IMR-90 (cell line): ENCODE measurements at places on chromosomes 7 and 10.
A peak's percentile ranks its signal among the peaks of the same experiment; 100 is the strongest.

GRCh38 chr7:117134411-117134810 is 181.1 kb downstream of the ST7 start:
- no peak for DNase-seq

DNA sequence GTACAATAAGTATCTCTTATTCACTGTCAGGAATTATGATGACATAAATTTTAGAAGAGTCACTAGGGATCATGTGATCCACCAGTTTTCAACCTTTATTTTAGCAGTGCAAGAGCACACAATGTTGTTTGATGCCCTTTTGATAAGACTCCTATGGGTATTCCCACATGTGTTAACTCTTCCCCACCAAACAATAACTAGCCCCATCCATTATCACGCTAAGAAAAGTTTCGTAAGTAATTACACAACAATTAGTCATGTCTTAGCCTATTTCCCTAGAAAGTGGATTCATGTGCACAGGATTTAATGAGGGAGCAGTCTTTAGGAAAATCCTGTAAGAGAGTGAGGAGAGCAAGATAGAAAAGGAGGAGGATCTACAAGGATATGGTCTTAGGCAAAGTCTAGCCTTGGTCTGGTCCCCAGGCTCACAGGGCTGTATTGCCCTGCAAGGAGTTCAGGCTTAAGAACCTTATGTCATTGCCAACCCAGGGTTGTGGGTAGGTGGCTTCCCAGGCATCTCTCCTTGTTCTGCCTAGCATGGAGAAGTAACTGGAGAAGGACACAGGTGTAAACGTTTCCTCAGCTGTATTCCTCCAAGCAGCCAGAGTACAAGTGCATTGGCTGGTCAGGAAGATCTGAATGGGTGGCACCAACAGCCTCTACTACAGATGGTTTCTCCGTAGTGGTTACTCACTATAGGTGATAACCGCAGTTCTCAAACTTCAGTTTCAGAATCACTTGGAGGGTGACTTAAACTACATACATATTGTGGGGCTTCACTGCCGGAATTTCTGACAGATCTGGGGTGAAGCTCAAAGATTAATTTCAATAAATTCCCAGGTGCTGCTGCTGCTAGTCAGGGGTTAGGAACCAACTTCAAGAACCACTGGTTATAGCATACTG is 574.5 kb downstream of the SUGCT start:
- no peak for DNase-seq

DNA sequence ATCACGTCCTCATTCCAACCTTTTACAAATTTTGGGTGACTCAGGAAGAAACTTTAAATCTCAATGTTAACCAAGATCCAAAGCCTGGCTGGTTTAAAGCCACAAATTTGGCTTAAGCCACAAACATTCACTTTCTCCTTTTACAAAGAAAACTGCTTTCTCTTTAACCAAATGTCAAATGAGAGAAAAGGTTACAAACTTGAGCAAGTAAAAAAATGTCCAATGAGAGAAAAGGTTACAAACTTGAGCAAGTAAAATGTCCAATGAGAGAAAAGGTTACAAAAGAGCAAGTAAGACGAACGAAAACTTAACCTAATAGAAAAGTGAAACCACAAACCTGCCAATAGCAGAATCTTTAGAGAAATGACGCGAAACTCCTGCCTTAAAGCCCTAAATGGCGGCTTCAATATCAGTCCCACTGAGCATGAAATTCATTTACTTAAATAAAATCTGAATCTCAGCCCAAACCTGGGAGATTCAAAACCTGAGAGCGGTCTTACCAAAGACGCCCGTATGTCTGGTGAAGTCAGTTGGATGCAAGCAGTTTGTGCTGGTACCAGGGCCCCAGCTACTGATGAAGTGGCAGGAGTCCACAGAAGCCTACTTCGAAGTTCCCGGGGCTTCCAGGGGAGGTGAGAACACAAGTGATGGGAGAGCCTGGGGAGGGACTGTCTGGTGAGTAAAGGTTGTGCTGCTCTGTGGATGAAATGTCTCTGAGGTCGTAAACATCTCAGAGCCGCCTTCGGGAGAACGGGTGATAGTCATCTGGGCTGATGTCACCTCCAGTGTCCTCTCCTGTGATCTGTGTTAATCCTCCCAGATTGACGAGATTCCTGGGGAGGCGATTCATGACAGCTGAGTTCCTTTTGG is 74.6 kb downstream of the PAXIP1 start:
- DNase-seq: peak; percentile 93

DNA sequence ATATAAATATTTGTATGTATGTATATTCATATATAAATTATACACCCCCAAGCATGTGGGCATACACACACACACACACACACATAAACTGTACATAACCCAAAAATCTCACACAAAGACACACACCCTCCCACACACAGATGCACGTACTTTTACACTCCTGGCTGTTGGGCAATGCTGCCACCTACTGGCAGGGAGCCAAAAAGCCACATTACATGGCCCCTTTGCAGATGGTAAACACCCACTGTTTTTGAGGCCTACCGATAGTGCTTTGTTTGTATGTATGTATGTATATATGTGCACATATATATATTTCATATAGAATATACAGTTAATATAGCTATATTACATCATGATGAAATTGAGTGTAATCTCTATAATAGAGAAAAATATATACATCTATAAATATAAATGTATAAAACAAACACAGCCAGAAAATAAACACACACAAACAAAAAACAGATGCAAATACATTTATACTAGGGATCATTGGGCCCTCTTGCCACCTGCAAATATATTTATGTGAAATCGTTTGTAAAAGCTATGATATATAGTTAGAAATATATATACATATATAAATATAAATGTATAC is 120.1 kb upstream of the ACBD5 start:
- peak; percentile 58 for DNase-seq

GRCh38 chr10:28291881-28292297 is 11.0 kb downstream of the MPP7 start:
- DNase-seq: peak; percentile 93
